Stimulated activated CD4-positive, alpha-beta T cell treated with anti-CD3 and anti-CD28 coated beads, Interleukin-1b, Interleukin-23, amount 100 ng/mL, for 4 hours (primary cell): ENCODE measurements at places on chromosomes 3 and 15.
A peak's percentile ranks its signal among the peaks of the same experiment; 100 is the strongest.

DNA sequence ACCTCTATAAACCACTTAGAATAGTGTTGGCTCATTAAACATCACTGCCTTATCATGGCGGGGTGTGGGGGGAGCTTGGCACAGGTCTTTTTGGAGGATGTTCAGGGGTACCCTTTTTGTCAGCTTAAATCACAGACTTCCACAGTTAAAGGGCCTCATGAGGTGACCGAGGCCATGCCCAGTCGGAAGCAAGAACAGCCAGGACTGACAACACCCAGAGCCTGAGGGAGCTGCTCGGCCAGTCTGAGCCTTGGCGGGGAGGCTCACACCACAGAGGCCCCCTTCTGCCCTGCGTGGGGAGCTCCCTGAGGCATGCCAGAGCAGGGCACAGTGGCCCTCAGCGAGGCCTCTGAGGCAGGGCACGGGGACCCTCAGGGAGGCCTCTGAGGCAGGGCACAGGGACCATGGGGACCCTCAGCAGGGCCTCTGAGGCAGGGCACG, 49.5 kb downstream of the UMPS start:
- DNase-seq: no peak

DNA sequence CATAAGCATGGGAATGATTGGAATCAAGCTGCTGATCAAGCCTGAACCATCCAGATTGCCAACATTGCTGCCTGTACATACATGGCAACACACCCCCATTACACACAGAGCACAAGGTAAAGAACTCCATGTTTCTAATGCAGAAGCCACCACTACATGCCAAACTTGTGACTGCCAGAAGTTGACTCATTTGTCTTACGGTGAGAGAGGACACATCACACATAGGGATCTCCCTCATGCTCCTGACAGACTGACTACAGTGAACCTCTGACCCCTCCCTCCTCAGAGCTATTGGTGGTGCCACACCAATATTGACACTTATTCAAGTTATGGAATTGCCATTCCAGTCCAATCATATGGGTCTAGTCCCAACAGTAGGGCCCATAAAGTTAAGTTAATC, 42.3 kb downstream of the EFHB start:
- no peak for DNase-seq

DNA sequence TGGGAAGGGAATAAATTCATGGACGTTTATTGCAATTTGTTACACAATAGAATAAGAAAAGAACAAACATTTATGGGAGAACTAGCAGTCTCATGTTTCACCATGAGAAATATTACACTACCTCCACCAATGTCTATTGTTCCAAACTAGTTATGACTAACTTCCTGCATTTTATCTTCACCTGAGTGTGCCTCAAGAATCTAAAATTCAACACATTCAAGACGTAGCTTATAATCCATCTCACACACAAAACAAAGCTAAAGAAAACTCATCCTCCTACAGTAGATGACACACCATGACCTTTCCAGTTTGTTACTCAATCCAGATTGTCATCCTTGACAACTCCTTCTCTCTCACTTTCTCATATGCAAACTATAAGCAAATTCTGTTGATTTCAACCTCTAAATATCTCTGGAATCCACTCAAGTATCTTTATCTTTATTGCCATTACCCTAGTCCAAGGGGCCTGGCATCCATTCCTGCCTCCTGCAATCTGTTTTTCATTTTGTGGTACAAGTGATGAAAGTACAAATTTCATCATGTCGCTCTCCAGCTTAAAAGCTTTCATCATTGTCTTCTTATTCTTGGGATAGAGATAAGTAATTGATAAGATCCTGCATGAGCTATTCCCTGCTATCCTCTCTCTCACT, 229.9 kb downstream of the NR2F2 start:
- no peak for DNase-seq

DNA sequence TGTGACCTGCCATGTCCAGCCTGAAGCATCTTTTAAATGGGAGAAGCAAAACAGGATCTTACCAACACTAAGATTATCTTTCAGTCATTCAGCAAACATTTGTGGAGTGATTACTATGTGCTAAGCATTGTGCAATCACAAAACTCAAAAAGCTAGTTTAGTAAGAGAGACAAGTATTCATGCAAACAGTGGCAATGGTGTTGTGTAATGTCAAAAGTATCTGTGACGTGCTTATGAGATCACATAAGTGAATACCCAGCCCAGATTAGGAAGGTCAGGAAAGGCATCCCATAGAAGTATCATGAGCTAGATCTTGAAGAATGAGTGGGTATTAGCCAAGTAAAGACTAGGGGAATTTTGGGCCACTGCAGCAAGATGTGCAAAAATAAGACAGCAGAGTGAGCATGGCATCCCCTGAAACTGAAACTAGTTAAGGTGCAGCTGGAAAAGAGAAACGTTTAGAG, 32.1 kb downstream of the SEC62 start:
- no peak for DNase-seq

- no peak for DNase-seq
These were observed 750.6 kb downstream of the AGBL1 start for GRCh38 chr15:86830304-86830703.

GRCh38 chr3:9946112-9947024, 5.8 kb downstream of the PRRT3 start:
- peak; percentile 71 for DNase-seq

DNA sequence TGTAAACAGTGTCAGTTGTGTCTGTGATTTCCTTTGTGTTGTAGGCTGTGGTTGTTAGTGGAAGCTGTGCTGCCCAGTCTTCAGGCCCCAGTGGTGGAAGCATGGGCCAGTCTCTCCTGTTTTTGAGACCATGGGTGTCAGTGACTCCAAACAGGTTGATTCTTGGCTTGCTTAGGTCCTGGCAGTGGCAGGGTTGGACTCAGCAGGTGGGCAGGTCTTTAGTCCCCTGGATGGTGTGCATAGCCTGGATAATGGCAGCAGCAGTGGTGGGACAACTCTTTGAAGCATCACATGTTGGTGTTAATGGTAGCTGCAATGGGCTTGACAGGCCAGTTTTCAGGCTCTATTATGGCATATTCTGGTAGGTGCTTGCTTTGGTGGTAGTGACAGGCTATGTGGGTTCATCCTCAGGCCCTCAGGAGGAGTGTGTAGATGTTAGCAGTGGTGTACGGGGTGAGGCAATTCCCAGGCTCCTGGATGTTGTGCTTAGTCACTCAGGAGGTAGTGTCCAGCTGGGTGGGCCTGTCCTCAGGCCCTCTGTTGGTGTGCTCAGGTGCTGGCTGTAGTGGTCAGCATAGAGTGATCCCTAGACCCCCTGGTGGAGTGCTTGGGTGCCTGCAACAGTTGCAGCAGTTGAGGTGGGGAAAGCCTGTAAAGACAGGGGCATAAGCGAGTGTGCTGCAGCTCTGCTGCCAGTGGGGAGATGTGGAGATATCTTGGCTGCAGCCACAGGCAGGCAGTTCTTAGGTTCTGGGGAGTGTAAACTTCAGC, 596.7 kb downstream of the PDCD6IP start:
- DNase-seq: no peak

- no peak for DNase-seq
These were observed 16.9 kb downstream of the TMEM43 start for GRCh38 chr3:14141602-14142341.

DNA sequence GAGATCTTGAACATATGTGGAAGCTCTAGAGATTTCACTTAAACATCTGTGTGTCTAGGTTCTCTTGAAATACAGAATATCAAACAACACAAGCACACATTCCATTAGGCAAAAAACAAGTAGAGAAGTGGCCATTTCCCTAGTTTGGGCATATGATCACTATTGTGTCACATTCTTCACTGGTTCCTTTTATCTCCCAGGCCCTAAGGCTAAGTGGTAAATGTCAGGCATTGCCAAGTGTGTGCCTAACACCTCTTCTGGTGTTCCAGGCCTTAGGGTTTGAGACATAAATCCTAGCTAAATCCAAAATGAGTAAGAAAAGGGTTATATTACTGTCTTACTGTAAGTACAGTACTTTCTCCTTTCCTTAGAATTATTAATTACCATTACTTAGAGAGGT, 880.1 kb downstream of the PDCD6IP start:
- DNase-seq: no peak

DNA sequence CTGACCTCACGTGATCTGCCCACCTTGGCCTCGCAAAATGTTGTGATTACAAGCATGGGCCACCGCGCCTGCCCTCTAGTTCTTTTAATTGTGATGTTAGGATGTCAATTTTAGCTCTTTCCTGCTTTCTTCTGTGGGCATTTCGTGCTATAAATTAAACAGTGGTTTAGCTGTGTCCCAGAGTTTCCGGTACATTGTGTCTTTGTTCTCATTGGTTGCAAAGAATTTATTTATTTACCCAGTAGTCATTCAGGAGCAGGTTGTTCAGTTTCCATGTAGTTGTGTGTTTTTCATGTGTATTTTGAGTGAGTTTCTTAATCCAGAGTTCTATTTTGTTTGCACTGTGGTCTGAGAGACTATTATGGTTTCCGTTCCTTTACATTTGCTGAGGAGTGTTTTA, 30.1 kb downstream of the MYRIP start:
- no peak for DNase-seq

- no peak for DNase-seq
These were observed 151.3 kb upstream of the LPP start for GRCh38 chr3:188002626-188003138.

- DNase-seq: no peak
These were observed 103.1 kb upstream of the TLE3 start for GRCh38 chr15:70200511-70201424.

DNA sequence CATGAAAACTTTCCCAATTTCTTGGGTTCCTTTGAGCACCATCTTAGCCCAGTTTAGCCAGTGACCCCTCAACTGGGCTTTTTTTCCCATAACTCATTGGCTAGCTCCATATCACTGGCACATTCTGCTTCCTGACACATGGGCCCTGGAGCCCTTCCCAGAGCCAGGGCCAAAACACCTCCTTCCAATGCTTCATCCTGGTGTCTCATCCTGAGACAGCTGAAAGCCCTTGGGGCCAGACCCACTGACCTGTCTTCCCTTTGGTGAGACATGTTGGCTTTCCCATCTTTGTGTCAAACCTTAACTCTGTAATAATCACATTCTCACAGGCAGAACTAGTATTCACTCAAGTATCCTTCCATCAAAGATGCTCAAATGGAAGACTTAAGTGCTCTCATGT, 82.6 kb upstream of the SMAD3 start:
- no peak for DNase-seq

- DNase-seq: no peak
These were observed 66.8 kb upstream of the RASGRP1 start for GRCh38 chr15:38631119-38632075.

- no peak for DNase-seq
These were observed 360.5 kb upstream of the NAALADL2 start for GRCh38 chr3:174498638-174499037.

GRCh38 chr3:65605876-65606432, 432.8 kb downstream of the MAGI1 start:
- DNase-seq: no peak

DNA sequence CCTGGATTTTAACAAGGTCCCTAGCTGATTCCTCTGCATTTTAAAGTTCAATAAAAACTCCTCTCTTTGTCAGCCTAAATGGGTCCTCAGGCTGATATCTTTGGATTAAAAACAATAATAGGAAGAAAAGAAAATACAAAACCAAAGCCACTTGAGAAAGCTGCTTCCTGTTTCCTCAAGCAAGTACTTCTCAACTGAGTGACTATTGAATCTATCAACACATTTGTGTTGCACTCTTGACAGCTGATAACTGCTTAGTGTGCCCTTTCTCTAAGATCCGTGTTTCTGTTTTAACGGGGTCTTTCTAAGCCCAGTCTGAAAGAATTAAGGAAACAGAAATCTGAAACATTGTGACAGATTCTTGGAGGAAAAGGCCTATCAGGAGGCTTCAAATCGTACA, 410.7 kb downstream of the GRM7 start:
- DNase-seq: no peak

DNA sequence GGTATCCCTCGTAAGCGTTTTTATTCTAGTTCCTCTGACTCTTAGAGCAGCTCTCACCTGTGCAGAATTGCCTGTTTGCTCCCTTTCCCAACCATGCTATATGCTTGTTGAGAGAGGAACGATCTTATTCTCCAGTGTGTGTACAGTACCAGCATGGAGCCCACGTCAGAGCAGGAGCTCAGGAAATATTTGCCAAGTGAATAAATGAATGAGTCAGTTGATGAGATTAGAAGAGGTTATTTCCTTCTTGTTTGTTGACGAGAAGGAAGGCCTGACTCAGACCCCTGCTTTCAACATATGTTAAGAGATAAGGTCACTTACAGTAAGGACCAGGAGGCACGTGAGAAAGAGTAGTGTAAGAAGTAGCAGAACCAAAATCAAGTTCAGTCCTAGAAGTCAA, 106.3 kb upstream of the ABHD17C start:
- DNase-seq: no peak

GRCh38 chr15:74191798-74192197, 10.8 kb downstream of the STRA6 start:
- DNase-seq: no peak

DNA sequence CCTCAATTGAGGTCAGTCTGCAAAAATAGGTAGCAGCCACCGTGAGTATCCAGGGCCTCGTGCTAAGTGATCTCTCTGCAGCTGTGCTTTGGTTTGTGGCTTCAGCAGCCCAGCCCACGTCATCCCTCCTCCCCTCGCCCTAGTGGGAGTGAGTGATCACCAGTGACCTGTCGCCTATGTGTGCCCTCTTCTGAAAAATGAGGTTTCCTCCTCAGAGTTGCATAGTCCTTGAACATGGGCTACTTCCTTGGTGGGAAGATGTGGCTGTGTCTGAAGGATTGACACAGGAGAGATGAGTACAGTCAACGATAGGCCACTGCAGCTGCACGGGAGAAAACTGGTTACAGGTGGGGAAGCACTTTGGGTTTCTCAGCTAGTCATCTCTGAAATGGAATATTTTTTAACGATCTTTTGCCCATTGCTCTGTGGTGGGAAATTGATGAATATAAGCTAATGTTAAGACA, 144.8 kb upstream of the BHLHE40 start:
- peak; percentile 33 for DNase-seq

- DNase-seq: no peak
These were observed at the start of gene HESX1 for GRCh38 chr3:57199895-57200297. HESX1 (minus strand) TSS chr3:57199978; CDS start chr3:57199918, 60 bp downstream.

DNA sequence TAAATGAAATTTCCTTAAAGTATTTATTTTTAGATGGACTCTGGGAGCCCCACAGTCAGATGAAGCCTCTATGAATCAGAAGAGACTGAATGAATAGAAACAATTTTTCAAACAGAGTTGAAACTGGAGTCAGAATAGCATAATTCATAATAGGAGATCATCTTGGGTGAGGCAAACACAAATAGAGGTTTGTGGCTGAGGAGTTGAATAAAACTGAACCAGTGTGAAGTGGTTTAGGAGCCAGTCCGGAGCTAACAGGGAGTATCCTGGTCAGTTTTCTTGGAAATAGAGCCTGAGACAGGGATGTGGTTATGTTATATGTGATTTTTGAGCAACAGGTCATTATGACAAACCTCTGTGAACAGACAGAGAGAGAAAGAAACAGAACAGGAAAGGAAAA, 39.2 kb downstream of the SAMMSON start:
- DNase-seq: no peak

DNA sequence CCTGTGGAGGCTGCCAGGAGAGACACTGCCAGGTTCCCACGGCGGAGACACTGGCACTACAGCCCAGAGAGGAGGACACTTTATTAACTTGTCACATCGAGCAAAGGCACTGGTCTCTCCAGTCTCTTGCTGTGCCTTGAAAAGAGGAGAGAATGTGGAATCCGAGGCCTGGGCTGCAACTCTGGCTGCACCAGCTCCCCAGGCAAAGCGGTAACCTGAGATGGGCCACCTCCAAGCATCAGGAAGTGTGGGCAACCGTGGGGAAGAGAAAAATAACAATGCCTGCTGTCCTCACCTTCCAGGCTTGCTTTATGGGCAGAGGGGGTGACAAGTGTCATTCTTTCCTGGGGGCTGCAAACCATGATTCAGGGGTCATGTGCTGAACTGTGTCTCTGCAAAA, 91.6 kb upstream of the RGMA start:
- no peak for DNase-seq

GRCh38 chr3:125032100-125032643, 23.6 kb downstream of the HEG1 start:
- DNase-seq: no peak
